ENCODE measurements at places on chromosomes 3 and 15. TPM values are rescaled to one million over a fixed set of nuclear protein-coding genes. Genes with fewer than 3 reads are reported as not detected.

- peaks cover 25% of the 10 kb centered on the region for H3K4me1 ChIP-seq
- peak overlapping the region; percentile 56 for H3K4me3 ChIP-seq
- no peak for DNase-seq
- H3K36me3 ChIP-seq: no peaks in the 10 kb centered on the region
- H3K27me3 ChIP-seq: no peaks in the 10 kb centered on the region
Measured at GRCh38 chr3:50299929-50300680, 900 bp upstream of the HYAL3 start.

DNA sequence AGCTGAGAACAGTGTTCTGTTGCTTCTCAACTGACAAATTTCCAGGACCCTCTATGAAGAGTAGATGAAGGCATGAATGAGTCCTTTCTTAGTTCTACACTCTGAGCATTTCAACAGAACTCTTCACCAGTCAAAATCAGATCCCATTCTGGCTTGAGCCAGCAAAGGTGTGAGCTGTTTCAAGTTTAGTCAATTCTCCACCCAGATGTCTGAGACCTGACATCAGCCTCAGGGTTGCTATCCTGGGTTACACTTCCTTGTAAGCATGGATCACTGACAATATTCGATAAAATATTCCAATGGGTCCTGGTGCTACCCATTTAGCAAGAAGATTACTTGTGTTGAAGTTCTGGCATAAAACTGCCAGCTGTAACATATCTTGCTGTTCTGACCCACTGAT lies 97.6 kb upstream of the PPP2R3A start:
- H3K4me1 ChIP-seq: no peaks in the 10 kb centered on the region
- H3K36me3 ChIP-seq: no peaks in the 10 kb centered on the region
- no peak overlapping the region for H3K4me3 ChIP-seq
- no peaks in the 10 kb centered on the region for H3K27me3 ChIP-seq
- H3K27ac ChIP-seq: no peak overlapping the region

DNA sequence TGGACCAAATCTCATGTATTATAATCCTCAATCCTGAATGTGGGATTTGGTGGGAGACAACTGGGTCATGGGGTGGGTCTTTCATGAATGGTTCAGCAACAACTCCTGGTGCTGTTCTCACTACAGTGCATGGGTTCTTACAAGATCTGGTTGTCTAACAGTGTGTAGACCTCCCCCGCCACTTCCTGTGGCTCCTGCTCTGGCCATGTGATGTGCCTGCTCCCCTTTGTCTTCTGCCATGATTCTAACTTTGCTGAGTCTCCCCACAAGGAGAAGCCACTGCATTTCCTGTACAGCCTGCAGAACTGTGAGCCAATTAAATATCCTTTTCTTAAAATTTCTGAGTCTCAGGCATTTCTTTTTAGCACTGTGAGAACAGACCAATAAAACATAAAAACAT lies 557.5 kb downstream of the GOLGA6L6 start:
- no peak overlapping the region for H3K27ac ChIP-seq
- H3K36me3 ChIP-seq: no peaks in the 10 kb centered on the region
- no peak for DNase-seq
- H3K4me3 ChIP-seq: no peak overlapping the region
- H3K4me1 ChIP-seq: no peaks in the 10 kb centered on the region
- no peaks in the 10 kb centered on the region for H3K27me3 ChIP-seq

GRCh38 chr3:78814893-78815562 lies 952.8 kb downstream of the ROBO1 start:
- no peaks in the 10 kb centered on the region for H3K27me3 ChIP-seq
- no peak overlapping the region for H3K4me3 ChIP-seq
- H3K27ac ChIP-seq: no peak overlapping the region
- H3K36me3 ChIP-seq: no peaks in the 10 kb centered on the region

GRCh38 chr3:126676919-126677705 lies 22.2 kb upstream of the TXNRD3 start:
- H3K27ac ChIP-seq: no peak overlapping the region
- DNase-seq: no peak
- H3K27me3 ChIP-seq: peaks cover 7% of the 10 kb centered on the region
- H3K4me3 ChIP-seq: no peak overlapping the region

C2CD4A gene
- total RNA-seq: 0.17 TPM
